ENCODE measurements at places on chromosomes 16 and 17. TPM values are rescaled to one million over a fixed set of nuclear protein-coding genes. Genes with fewer than 3 reads are reported as not detected.

PPY gene
- polyA plus RNA-seq = not detected

AURKB gene
- 4.3 TPM for polyA plus RNA-seq

- H3K4me3 ChIP-seq = no peak overlapping the region
- H3K4me1 ChIP-seq = no peaks in the 10 kb centered on the region
- H3K36me3 ChIP-seq = peaks cover 9% of the 10 kb centered on the region
- no peak for DNase-seq
- H3K27me3 ChIP-seq = no peaks in the 10 kb centered on the region
Measured at GRCh38 chr17:78058001-78058400, 70.6 kb downstream of the TMC6 start.

DNA sequence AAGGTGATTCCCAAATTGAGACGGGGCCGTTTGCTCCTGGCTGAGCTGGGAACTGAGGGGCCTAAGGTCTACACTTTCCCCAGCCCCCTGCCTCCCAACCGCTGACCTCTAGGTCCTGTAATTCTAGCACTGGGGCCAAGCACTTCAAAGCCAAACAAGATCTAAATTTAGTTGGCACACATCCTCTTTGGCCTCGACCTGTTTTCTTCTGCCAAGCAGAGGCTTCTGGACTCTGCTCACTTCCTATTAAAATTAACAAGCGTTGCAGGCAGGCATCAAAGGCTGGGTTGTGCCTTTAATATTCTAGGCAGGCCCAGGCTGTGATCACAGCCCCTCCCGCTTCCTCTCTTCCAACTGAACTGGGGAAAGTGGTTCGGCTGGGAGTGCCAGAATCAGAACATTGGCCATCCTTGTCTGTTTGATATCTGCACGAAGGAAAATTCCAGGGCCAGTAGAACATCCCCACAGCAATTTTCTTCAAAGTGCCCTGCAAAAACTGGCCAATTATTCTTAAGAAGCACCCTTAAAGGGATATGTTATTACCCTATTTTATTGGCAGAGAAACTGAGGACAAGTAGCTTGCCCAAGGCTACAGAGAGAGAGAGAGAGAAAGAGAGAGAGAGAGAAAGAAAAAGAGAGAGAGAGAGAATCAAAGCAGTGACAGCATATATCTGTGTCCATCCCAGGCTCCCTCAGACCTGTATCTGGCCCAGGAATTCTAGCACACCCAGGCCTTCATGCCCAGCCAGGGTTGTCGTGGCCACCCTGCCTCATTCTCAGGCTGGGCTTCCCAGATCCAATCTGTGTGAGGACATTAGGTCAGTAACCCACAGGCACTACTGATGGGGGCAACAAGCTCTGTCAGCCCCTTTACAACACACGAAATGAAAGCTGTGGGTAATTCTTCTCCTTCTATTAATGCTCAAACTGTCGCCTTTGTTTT, 12.8 kb upstream of the MT4 start:
- H3K4me1 ChIP-seq = peaks cover 12% of the 10 kb centered on the region
- DNase-seq = no peak
- H3K4me3 ChIP-seq = no peak overlapping the region
- no peaks in the 10 kb centered on the region for H3K36me3 ChIP-seq
- H3K27me3 ChIP-seq = no peaks in the 10 kb centered on the region

- H3K36me3 ChIP-seq = no peaks in the 10 kb centered on the region
- H3K4me3 ChIP-seq = no peak overlapping the region
Measured at GRCh38 chr16:57568173-57568678, 25.8 kb downstream of the ADGRG5 start.
